ENCODE measurements at places on chromosomes 1 and 21. TPM values are rescaled to one million over a fixed set of nuclear protein-coding genes. Genes with fewer than 3 reads are reported as not detected.

- no peaks in the 10 kb centered on the region for H3K4me1 ChIP-seq
- no peak for DNase-seq
- no peak overlapping the region for H3K4me3 ChIP-seq
- peaks cover 5% of the 10 kb centered on the region for H3K27me3 ChIP-seq
Observed at GRCh38 chr1:6170742-6171201, 9.3 kb downstream of the CHD5 start.

DNA sequence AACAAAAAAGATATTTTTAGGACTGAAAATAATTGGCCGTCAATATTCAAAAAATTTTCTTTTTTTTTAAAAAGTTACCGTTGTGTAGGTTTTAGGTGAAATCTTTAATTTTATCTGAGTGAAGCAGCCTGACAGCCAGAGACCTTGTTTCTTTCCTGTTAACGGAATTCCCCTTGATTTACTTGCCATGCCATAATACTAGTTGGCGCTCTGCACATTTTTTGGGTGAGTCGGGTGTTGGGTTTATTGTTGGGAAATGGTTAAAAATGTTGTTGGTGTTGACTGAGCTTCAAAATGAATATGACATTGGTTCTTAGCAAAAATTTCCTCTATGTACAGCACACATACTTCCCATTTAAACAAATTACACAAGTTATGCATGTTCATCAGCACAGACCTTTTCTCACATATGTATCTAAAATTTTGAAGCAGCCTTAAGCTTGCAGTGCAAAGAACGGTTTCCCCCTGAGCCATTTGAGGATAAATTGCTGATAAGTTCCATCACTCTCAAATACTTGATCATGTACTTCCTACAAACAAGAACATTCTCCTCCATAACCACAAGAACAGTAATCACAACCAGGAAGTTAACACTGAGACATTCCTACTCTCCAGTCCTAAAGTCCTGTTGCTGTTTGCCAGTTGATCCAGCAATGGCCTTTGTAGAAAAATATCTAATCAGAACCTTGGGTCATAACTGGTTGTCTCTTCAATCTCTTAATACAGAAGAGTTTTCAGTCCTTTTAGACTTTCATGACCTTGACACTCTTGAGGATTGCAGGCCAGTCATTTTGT is 34.2 kb downstream of the CAMTA1 start:
- H3K36me3 ChIP-seq: no peaks in the 10 kb centered on the region
- no peak overlapping the region for H3K4me3 ChIP-seq
- no peak for DNase-seq
- H3K27me3 ChIP-seq: no peaks in the 10 kb centered on the region

GRCh38 chr1:18211764-18212163 is 104.2 kb downstream of the IGSF21 start:
- no peak for DNase-seq
- peaks cover 4% of the 10 kb centered on the region for H3K27me3 ChIP-seq
- H3K4me1 ChIP-seq: no peaks in the 10 kb centered on the region
- no peaks in the 10 kb centered on the region for H3K36me3 ChIP-seq
- H3K4me3 ChIP-seq: no peak overlapping the region

DNA sequence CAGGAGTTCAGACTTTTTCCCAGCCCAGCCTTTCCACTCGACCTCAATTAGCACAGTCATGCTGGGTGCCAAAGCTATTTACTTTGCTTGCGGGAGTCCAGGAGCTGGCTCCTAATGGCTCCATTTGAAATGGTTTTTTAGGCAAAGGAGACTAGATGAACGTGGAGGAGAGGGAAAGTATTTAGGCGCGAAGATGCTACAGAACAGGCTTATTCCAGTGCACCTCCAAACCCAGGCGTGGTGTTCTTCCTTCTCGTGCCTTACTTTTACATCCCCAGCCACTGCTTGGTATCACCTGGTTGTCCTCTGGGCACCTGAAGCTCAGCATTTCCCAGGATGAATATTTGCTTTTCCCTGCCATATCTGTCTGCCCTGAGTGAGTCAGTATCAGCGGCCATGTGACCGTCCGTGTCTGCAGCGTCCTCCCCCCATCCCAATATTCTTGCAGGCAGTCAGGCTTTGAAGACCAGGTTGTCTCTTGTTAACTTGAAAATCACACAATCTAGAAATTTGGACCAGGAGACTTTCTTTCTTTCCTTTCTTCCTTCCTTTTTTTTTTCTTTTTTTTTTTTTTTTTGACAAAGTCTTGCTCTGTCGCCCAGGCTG is 198.5 kb downstream of the DYRK1A start:
- H3K4me3 ChIP-seq: peak overlapping the region; percentile 75
- DNase-seq: no peak
- no peaks in the 10 kb centered on the region for H3K27me3 ChIP-seq
- H3K36me3 ChIP-seq: no peaks in the 10 kb centered on the region
- no peak overlapping the region for H3K27ac ChIP-seq
- no peaks in the 10 kb centered on the region for H3K4me1 ChIP-seq

DNA sequence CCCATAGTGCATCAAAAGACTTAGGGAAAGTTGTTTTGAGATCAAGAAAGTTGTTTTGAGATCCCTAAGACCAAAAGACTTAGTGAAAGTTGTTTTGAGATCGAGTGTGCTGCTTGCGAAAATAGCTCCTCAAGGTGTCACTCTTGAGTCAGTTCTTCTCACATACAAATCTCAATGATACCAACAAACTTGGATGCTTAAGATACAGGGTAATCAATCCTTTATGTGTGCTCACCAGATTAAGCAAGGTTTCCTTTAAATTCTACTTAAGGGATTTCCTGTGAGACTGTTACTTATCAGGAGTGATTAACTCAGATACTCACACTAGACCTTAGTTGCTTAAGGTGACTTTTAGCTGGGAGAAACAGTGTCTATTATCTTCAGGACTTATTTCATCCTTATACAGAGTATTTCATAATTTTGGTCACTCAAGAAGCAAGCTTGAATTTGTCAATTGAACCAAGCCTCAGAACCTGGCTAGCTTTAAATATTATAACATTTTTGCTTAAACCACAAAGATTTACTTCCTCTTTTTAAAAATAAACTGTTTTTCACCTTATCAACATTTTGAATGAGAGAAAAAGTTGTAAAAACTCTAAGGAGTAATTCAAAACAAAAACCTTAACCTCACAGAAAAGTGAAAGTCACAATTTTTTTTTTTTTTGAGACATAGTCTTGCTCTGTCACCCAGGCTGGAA is 8.0 kb upstream of the RLF start:
- peaks cover 84% of the 10 kb centered on the region for H3K27me3 ChIP-seq
- H3K4me3 ChIP-seq: no peak overlapping the region
- peaks cover 11% of the 10 kb centered on the region for H3K4me1 ChIP-seq
- H3K36me3 ChIP-seq: no peaks in the 10 kb centered on the region
- peak; percentile 51 for DNase-seq
- no peak overlapping the region for H3K27ac ChIP-seq

DNA sequence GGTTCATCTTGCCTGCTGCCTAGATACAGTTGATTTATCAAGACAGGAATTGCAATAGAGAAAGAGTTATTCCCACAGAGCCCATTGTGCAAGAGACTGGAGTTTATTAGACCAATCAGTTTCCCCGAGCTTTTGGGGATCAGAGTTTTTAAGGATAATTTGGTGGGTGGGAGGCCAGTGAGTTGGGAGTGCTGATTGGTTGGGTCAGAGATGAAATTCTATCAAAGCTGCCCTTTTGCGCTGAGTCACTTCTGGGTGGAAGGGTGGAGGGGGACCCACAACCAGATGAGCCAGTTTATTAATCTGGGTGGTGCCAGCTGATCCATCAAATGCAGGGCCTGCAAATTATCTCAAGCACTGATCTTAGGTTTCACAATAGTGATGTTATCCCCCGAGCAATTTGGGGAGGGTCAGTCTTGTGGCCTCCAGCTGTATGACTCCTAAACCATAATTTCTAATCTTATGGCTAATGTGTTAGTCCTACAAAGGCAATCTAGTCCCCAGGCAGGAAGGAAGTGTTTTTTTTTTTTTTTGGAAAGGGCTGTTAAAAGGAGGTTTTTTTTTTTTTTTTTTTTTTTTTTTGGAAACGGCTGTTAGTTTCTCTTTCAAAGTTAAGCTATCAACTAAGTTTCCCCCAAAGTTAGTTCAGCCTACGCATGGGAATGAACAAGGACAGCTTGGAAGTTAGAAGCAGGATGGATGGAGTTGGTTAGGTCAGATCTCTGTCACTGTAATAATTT is 7.4 kb downstream of the SLC16A4 start:
- no peak for DNase-seq
- H3K36me3 ChIP-seq: peaks cover 17% of the 10 kb centered on the region
- H3K27ac ChIP-seq: no peak overlapping the region
- no peaks in the 10 kb centered on the region for H3K27me3 ChIP-seq

GRCh38 chr1:59412718-59413326 is 115.9 kb downstream of the FGGY start:
- H3K36me3 ChIP-seq: no peaks in the 10 kb centered on the region
- no peak overlapping the region for H3K4me3 ChIP-seq
- H3K27ac ChIP-seq: no peak overlapping the region
- DNase-seq: no peak

GRCh38 chr1:182376936-182377574 is 14.5 kb downstream of the GLUL start:
- peaks cover 7% of the 10 kb centered on the region for H3K4me1 ChIP-seq
- no peak overlapping the region for H3K27ac ChIP-seq
- H3K36me3 ChIP-seq: peaks cover 6% of the 10 kb centered on the region

- no peak overlapping the region for H3K4me3 ChIP-seq
- no peaks in the 10 kb centered on the region for H3K27me3 ChIP-seq
- H3K4me1 ChIP-seq: peaks cover 10% of the 10 kb centered on the region
- DNase-seq: no peak
- peaks cover 22% of the 10 kb centered on the region for H3K36me3 ChIP-seq
Observed at GRCh38 chr1:19424651-19425570, 60.4 kb downstream of the CAPZB start.

- H3K27ac ChIP-seq: no peak overlapping the region
- DNase-seq: no peak
- H3K27me3 ChIP-seq: no peaks in the 10 kb centered on the region
- H3K4me1 ChIP-seq: no peaks in the 10 kb centered on the region
- no peak overlapping the region for H3K4me3 ChIP-seq
Observed at GRCh38 chr1:25031966-25032667, 102.0 kb upstream of the RUNX3 start.

- no peaks in the 10 kb centered on the region for H3K4me1 ChIP-seq
- H3K36me3 ChIP-seq: no peaks in the 10 kb centered on the region
- no peak for DNase-seq
- no peak overlapping the region for H3K4me3 ChIP-seq
- no peak overlapping the region for H3K27ac ChIP-seq
Observed at GRCh38 chr1:4974981-4975685, 320.7 kb downstream of the AJAP1 start.

- no peaks in the 10 kb centered on the region for H3K4me1 ChIP-seq
- H3K27me3 ChIP-seq: no peaks in the 10 kb centered on the region
- no peak overlapping the region for H3K27ac ChIP-seq
- no peak for DNase-seq
- no peaks in the 10 kb centered on the region for H3K36me3 ChIP-seq
Observed at GRCh38 chr1:87506147-87506546, 177.5 kb downstream of the LMO4 start.

GRCh38 chr1:40855513-40855912 is 6.7 kb downstream of the CITED4 start:
- H3K27me3 ChIP-seq: peaks cover 27% of the 10 kb centered on the region
- peak; percentile 77 for DNase-seq
- no peaks in the 10 kb centered on the region for H3K36me3 ChIP-seq
- H3K27ac ChIP-seq: no peak overlapping the region

GRCh38 chr1:42730002-42730401 is 10.0 kb downstream of the CLDN19 start:
- no peaks in the 10 kb centered on the region for H3K4me1 ChIP-seq
- H3K27me3 ChIP-seq: no peaks in the 10 kb centered on the region
- no peak for DNase-seq
- no peak overlapping the region for H3K27ac ChIP-seq
- no peaks in the 10 kb centered on the region for H3K36me3 ChIP-seq
- no peak overlapping the region for H3K4me3 ChIP-seq

GRCh38 chr1:213997038-213997771 is 9.4 kb downstream of the PROX1 start:
- H3K4me3 ChIP-seq: no peak overlapping the region
- H3K36me3 ChIP-seq: no peaks in the 10 kb centered on the region
- DNase-seq: no peak
- no peak overlapping the region for H3K27ac ChIP-seq

GRCh38 chr1:78286686-78287085 is 204.1 kb upstream of the PTGFR start:
- H3K27me3 ChIP-seq: no peaks in the 10 kb centered on the region
- H3K36me3 ChIP-seq: no peaks in the 10 kb centered on the region
- H3K27ac ChIP-seq: no peak overlapping the region
- DNase-seq: no peak
- no peaks in the 10 kb centered on the region for H3K4me1 ChIP-seq
- H3K4me3 ChIP-seq: no peak overlapping the region

GRCh38 chr1:65308781-65309303 is 501 bp upstream of the DNAJC6 start:
- H3K27ac ChIP-seq: no peak overlapping the region
- peaks cover 4% of the 10 kb centered on the region for H3K4me1 ChIP-seq
- no peaks in the 10 kb centered on the region for H3K36me3 ChIP-seq
- no peak for DNase-seq
- peak overlapping the region; percentile 88 for H3K4me3 ChIP-seq

GRCh38 chr1:67791686-67792085 is 41.6 kb downstream of the GNG12 start:
- H3K4me3 ChIP-seq: no peak overlapping the region
- H3K36me3 ChIP-seq: no peaks in the 10 kb centered on the region
- no peaks in the 10 kb centered on the region for H3K4me1 ChIP-seq
- no peaks in the 10 kb centered on the region for H3K27me3 ChIP-seq

DNA sequence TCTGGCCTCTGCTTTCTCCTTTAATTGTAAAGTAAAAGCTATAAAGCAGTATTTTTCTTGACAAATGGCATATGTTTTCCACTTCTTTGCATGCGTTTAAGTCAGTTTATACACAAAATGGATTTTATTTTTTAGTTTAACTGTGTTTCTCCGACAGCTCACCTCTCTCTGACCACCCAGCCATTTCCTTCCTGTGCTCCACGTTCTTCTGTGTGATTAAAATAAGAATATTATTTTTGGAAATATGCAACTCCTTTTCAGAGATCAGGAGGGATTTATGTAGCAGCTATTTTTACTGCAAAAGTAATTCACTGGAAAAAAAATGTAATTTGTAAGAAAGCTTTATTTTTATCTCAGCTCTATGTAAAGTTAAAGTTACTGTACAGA is 18.0 kb downstream of the ETS2 start:
- no peak overlapping the region for H3K4me3 ChIP-seq
- peaks cover 64% of the 10 kb centered on the region for H3K36me3 ChIP-seq
- no peak overlapping the region for H3K27ac ChIP-seq
- no peak for DNase-seq
- no peaks in the 10 kb centered on the region for H3K4me1 ChIP-seq

- no peak overlapping the region for H3K4me3 ChIP-seq
- DNase-seq: peak; percentile 69
- no peak overlapping the region for H3K27ac ChIP-seq
- H3K36me3 ChIP-seq: no peaks in the 10 kb centered on the region
Observed at GRCh38 chr21:38988509-38989378, 183.0 kb downstream of the ETS2 start.

- H3K4me3 ChIP-seq: no peak overlapping the region
- peak; percentile 59 for DNase-seq
- no peaks in the 10 kb centered on the region for H3K36me3 ChIP-seq
- no peaks in the 10 kb centered on the region for H3K27me3 ChIP-seq
- peaks cover 3% of the 10 kb centered on the region for H3K4me1 ChIP-seq
Observed at GRCh38 chr1:188822248-188822647, 1655.4 kb downstream of the BRINP3 start.

Gene TNFRSF8
- total RNA-seq: 0.63 TPM

Gene LCE2C
- not detected for total RNA-seq

Gene ANGPTL3
- not detected for total RNA-seq

Gene IRF6
- total RNA-seq: 13.8 TPM

Gene S100A14
- total RNA-seq: 112 TPM

Gene FCRL1
- total RNA-seq: not detected

Gene CAMK1G
- 0.50 TPM for total RNA-seq

Measured in endodermal cell (in vitro differentiated cells).